GM12865 (cell line): ENCODE measurements at places on chromosomes 2 and 18.

DNA sequence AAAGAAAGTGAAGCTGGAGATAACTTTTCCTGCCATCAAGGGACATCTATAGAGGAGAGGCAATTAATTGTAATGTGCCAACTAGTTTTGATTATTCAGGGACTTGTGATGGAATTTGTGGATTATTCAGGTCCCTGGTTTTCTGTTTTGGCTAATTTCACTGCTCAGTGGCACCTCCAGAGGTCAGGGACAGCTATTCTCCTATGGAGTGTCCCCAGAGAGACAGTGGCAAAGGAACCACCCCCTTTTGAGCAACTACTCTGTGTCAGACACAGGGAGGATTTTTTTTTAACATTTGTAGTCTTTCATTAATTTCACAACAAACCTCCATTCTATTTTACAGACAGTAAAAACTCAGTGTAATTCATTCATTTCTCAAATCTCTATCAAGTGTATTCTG lies 206.0 kb upstream of the SPRED2 start:
- DNase-seq: no peak

DNA sequence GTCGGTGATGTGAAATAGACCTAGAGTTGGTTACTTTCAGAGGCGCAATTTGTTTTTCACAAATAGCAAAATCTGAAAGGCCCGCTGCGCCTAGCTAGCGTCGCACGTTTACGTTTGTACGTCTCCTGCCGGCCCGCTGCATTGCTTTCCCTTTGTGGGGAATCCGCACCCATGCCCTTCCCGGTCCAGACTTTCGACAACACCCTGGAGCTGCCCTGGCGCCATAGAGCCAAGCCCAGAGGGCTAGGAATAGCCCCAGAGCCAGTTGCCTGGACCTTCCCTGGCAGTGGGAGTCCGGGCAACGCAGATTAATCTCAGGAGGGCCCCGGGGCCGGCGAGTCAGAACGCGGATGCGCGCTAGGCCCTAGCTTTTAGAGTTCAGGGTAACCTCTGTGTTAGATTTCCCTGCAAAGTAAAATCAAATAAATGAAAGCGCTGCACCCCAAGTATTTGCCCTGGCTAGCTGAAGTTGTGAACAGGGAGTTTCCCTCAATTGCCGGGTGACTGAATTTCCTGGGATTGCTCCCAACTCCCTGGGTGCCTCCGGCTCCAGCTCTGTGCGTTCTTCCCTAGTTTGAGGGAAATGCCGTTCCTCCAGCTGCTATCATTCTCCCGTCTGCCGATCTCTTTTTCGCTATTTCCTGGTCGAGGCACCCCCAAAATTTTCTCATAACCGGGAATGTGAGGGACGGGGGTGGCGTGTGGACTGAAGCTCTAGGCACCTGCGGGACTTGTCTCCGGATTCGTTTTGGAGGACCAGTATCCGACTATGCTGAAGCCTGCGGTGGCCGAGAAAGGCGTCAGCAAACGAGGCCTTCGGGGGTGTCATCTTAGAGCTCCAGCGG lies 1.2 kb upstream of the EN1 start:
- DNase-seq: no peak

GRCh38 chr2:109230941-109231420 lies 102.0 kb downstream of the SH3RF3 start:
- no peak for DNase-seq

- DNase-seq: no peak
These were observed 507.1 kb downstream of the TMEM182 start for GRCh38 chr2:103268841-103269498.

DNA sequence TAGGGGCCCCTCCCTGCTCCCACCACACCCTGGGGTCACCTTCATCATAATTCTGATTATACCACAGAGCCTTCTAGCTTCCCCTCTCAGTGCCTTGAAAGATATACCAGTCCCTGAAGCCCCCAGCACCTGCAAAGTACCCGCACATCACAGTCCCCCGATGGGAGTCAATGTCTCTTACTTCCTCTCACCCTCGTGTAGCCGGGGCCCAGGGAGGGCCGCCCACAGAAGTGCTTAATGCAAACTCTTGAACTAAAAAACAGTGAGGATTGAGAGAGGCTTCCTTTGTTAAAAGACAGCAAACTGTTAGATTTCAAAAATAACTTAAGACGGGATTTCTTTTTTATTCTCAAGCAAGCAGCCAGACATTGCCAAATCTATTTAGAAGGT lies 76.5 kb downstream of the SFXN5 start:
- no peak for DNase-seq
